ENCODE measurements at places on chromosomes 2 and 18.

DNA sequence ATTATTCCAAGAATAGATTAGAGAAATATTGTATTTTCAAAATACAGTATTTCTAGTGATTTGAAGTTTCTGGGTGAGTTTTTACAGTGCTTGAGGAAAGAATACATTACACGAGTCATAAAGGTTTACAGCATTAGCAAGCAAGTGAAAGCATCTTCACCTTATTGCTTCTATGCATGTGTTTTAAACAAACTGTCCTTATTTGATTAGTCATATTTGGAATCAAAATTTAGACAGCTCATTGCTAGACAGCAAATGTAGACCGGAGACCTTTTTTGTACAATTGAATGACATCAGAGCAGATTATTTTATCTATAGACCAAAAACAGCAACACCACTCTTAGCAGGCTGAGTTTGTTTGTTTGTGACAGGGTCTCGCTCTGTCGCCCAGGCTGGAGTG lies 69.2 kb downstream of the FAM161A start:
- no peak for DNase-seq

DNA sequence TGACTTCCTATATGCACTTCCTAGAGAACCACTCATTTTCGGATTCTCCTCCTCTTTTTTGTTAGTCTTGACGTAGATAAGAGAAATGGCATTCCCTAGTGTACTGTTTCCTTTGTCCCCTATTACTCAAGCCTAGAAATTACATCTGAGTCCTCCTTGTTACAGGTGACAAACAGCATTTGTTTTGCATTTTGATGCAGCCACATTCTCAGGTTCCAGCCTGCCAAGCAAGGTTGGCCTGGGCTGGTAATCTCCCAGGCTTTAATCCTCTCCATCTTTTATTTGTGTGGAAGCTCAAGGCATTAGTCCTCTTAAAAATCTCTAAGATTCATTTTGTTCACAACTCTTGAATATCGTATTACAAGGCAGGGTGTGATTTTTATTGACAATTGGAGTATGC lies 318.0 kb upstream of the NRP2 start:
- no peak for DNase-seq

DNA sequence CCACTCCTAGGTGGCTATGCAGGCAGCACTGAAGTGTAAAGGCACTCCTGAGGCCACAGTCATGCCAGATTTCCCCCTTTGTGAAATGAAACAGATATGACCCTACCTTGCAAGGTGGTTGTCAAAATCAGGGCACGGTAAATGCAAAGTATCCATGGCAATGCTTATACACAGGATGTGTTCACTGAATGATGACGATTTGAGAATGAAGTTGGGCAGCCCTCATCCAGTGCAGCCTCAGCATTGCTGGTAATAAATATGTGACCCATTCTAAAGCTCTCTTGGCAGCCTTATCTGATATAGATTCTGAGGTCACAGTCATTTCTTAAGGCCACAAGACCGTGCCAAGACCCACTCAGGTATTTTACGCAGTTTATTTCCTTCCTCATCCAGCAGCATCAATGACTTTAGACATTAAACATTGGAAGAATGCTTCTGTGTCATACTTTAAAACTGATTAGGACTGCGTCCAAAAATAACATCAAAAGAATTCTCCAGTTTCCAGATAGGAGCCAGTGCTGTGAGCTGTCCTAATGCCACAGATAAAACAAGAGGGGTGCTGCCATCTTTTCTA lies 125.5 kb upstream of the SERTAD2 start:
- no peak for DNase-seq

DNA sequence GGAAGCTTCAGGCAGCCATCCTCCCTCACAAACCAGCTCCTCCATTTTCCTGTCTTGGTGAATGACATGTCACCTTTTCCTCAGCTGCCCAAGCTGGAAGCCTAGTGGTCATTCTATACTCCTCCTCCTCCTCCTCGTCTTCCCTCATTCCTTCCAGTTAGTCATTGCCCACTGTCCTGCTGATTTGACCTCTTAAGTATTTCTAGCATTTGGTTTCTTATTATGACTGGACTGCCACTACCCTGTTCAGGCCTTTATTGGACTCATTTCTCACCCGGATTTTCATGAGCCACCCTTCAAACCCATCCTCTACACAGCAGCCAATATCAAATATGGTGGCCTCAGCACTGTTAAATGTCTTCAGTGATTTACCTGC lies 21.9 kb upstream of the MGAT5 start:
- no peak for DNase-seq

DNA sequence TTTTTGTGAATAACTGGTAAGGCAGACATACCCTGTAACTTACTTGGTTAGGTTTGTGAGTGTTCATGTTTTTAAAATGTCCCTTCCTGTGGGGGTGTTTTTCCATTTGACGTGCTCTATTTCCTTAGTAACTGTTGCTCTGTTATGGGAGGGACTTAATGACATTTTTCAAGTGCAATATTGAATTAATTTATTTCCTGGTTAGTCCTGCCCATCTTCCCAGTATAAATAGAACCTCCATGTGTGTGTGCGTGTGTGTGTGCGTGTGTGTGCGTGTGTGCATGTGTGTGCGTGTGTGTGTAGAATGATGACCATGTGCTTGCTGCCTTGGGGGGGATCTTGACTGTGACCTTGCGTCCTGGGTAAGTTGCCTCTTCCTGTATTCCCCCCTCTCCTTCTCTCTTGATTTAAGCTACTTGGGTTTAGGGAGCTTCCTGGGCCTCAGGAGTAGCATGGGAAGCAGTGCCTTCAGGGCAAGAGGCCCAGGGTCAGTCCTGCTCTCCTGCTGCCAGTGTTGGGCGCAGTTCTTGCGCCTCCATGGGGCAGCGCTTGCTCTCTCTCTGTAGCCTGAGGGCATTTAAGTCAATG lies 163.9 kb downstream of the LDLRAD4 start:
- DNase-seq, result no peak

- no peak for DNase-seq
These were observed 208.3 kb downstream of the PIK3C3 start for GRCh38 chr18:42163321-42163720.

DNA sequence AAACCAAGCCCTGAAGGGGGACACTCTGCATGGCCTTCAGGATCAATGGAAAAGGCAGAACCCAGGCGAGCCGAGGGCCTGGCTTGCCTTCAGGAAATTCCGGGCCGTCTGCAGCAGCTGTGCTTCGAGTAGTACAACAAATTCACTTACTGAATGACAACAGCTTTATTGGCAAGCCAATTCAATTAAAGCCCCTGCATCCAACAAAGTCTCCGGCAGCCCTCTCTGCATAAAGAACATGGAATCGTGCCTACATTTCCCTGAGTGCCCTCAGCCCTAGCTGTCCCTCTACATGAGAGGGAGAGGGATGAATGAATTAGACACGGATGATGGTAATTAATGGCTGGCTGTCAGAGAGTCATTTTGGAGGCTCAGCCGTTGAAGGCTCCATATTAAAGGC lies 189.0 kb downstream of the BCL11A start:
- DNase-seq, result no peak

- no peak for DNase-seq
These were observed 21.3 kb upstream of the SPP2 start for GRCh38 chr2:234029150-234029733.

GRCh38 chr2:74002505-74003421 lies 18.1 kb downstream of the TET3 start:
- peak; percentile 53 for DNase-seq

- no peak for DNase-seq
These were observed 96.2 kb downstream of the GLI2 start for GRCh38 chr2:120831891-120832290.

GRCh38 chr2:208643145-208643544 lies 236.6 kb downstream of the PTH2R start:
- DNase-seq, result no peak

DNA sequence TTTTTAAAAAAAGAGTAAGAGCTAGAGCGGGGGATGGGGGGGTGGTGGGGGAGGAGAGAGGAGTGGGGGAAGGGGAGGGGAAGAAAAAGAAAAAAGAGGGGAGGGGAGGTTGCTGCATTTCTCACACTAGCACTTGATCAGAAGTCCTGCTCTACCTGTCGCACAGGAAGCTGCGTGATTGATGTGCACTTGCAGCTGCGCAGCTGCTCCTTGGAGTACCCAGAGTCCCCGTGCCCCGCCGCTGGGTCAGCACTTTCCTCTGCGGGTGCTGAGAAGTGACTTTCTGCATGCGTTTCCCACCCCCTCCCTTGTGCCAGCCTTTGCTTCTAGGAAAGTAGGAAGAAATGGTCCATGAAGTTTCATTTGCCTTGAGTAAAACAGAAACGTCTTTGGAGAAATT lies 297.3 kb downstream of the ETAA1 start:
- peak; percentile 16 for DNase-seq

DNA sequence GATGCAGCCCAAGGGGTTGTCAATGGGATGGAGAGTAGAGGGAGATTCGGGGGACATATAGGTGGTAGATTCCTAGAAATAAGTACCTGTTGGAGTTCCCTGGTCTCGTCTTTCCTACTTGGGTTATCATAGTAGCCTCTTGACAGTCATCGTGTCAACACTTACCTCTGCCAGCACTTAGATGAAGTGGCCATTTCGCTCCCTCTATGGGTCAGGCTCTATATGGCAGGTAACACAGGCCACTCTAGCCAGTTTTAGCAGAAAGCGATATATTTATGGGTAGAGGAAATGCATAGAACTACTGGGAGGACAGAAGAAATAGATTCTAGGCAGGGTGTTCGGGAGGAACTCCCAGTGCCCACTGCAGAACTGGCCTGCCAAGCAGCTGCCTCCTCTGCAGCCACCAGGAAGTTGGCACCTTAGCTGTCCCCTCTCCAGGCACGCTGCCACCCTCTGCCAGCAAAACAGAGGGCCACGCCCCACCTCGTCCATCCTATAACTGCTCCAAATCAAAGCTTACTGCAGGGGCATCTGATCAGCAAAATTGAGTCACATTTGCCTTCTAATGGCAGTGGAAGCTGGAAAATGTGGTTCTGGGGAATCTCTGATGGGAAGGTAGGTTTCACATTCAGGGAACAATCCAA lies 181.3 kb downstream of the INSIG2 start:
- DNase-seq, result no peak

- peak; percentile 16 for DNase-seq
These were observed 330.9 kb downstream of the DCC start for GRCh38 chr18:52670896-52671295.

DNA sequence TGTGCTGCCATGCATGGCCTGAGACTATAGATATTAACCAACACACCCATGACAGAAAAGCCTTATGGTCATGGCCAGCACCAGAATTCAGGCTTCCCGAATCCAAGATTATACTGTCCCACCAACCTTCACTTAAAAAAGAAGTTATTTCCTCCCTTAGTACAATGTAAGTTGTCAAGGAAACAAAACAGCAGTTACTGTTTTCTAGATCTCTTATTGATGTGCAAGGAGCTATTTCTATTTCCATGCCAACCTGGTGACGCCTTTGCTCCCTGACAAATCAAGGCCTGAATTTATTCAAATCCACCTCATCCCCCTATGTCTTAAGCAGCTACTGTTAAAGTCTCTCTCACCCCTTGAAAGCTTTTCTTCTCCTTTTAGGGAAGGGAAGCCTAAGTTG lies 249.3 kb downstream of the ZNF521 start:
- no peak for DNase-seq

DNA sequence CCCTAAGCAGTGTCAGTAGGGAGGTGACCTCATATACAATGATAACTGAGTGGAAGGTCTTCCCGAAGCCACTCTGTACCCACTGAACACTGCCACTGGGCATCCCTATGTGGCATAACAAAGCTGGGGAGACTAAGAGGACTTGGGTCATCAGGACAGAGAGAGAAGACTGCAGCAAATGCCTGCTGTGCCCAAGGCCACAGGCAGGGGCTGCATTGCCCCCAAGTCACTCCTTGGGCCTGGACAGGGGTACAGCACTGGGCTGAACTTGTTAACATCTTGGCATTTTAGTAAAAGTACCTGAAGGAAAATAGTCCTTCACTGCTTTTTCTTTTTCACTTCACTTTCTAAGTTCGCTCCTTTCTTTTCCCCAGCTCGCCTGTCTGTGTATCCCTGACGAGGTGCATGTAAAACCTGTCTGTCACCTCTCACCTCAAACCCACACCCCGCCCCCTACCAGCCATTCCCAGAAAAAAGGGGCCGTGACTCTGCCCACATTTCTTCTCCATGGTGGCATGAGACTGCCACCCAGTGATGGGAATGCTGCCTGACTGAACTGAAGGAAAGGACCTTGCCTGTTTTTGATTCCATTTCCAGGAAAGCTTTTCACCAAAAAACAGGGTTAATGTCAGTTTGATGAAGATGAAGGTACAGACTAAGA lies 62.9 kb downstream of the MTHFD2 start:
- no peak for DNase-seq

- no peak for DNase-seq
These were observed 111.4 kb downstream of the NBAS start for GRCh38 chr2:15449556-15450236.

- no peak for DNase-seq
These were observed 35.6 kb upstream of the SPAG16 start for GRCh38 chr2:213248637-213249036.

DNA sequence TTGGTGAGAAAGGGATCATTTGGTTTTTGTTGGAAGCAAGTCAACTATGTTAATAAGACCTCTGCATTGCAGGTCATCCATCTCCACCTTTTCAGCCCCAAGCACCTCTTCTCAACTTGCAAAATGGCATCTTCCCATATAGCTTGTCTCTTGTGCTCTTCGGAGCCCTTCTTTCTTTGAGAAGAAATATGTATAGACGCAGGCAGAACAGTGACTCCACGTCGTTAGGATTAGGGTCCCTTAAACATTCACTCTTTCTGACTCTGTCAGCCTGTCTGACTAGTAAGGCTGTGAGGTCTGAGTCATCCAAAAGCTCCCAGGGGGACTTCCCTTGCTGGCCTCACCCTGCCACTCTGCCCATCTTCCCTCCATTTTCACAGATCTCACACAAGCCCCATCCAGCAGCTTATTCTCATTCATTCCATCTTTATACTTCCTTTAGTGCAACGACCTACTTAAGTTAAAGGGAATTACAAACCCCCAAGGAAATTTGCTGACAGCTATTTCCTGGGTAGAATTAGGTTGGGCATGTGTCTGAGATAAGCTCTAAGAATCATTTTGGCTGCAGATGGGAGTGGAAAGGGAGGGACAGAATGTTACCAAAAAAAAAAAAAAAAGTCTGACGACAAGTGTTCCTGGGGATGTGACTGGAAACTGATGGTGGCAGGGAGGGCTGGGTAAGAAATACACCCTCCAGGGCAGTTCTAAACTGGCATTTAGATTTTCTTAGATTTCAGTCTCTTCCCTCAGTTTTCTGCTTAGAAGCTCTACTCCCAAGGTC lies 37.7 kb upstream of the MEX3C start:
- no peak for DNase-seq

- no peak for DNase-seq
These were observed 45.0 kb downstream of the SLC4A3 start for GRCh38 chr2:219672406-219672805.

- no peak for DNase-seq
These were observed 342.2 kb downstream of the ADCYAP1 start for GRCh38 chr18:1246827-1247226.

DNA sequence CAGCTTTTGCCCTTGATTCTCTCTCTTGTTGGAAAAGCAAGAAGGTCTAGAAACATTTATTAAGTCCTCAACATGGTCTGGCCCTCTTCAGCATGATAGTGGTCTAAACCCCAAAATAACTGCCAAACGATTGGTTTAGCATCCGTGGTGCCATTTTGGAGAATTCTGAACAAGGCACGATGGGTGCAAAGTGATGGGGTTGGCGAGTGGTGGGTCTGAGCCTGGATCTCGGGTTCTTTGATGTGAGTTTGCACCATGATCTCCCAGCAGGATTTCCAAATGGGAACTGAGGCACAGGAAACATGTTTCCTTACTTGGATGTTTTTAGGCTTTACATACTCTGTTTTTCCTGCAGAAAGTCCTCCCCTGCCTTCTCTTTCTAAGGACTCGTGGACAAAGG lies 240.3 kb downstream of the MYCN start:
- no peak for DNase-seq

All from Jurkat, Clone E6-1 (cell line).